ENCODE measurements at places on chromosomes 13 and 19.
A peak's percentile ranks its signal among the peaks of the same experiment; 100 is the strongest.

DNA sequence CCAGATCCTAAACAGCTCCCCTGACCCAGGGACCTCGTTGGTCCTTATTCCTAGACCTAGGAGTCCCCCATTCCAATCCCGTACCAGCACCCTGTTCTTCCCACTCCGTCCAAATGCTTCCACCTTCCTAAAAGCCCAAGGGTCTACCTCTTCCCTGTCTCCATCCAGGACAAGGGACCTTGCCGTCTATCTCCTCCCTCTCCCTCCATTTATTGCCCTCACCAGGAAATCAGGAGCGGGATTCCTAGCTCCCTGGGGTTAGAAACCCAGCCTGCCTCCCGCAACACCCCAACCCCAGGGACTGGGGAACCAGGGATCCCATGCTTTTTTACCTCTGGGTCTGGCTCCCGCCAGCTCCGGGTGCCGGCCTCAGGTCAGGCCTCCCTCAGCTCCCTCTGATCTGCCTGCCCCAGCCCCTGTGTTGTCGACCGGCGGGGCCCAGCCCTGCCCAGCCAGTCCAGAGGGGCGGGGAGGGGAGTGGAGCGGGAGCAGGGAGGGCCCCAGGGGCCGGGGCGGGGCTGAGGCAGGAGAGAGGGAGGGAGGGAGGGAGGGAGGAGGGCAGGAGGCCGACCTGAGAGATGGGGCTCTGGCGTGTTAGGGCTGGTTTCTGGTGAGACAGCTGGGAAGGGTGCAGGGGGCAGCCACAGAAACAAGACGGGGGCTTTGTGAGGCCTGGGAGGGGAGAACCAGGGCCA is at the start of gene B3GNT8:
Gene B3GNT8 (minus strand): TSS at position 423 of the 695 bp plus-strand sequence. CDS start 596 bp downstream, outside the sequence.
- peak; percentile 25 for DNase-seq

- no peak for DNase-seq
Measured at GRCh38 chr13:91280801-91281200, 66.7 kb upstream of the MIR17HG start.

DNA sequence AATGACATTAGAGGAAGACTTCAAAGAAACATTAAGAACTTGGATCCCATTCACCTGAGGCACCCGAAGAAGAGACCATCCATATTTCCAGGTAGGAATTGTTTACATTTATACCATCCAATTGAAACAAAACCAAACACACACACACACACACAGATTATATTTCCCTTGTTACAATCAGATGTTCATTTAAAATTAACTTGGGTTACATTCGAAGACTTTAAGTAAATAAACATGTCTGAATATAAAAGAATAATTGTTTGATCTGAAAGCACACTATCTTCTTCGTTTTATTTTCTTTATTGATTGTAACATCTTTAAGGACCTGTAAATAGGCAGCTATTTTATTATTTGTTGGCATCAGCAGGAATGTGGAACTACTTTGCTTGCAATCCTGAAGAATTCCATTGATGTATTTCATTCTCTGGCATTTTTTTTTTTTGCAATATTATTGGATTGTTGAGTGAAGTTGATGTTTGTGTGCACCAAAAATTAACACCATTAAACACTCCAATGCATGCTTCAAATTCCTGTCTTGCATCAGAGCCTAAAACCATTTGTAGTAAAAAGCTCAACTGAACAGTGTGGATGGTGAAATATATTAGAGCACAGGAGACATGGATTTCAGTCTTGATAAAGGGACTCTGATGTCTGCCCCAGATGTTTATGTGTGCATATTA is 85.3 kb upstream of the FRY start:
- DNase-seq, result no peak

GRCh38 chr19:17669419-17669818 is 18.7 kb downstream of the UNC13A start:
- DNase-seq, result no peak

DNA sequence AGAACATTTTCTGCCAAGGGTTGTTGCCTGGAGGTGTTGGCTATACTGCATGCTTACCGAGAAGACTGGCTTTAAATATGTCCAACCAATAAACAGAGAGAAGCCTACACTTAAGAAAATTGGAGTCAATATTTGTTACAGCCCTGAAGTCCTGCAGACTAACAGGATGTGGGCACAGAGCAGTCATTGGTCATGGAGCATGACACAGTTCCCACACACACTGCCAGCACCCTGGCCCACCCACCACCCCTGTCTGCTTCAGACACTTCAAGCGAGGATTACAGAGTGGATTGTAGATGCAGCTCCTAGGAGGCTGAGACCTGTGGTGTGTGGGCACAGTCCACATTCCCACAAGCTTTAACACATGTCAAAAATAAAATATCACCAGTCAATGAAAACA is 21.0 kb upstream of the SERP2 start:
- DNase-seq, result no peak

GRCh38 chr19:29417048-29417447 is 108.7 kb upstream of the VSTM2B start:
- DNase-seq, result no peak

- DNase-seq, result no peak
Measured at GRCh38 chr13:44843403-44843802, 145.9 kb downstream of the NUFIP1 start.

DNA sequence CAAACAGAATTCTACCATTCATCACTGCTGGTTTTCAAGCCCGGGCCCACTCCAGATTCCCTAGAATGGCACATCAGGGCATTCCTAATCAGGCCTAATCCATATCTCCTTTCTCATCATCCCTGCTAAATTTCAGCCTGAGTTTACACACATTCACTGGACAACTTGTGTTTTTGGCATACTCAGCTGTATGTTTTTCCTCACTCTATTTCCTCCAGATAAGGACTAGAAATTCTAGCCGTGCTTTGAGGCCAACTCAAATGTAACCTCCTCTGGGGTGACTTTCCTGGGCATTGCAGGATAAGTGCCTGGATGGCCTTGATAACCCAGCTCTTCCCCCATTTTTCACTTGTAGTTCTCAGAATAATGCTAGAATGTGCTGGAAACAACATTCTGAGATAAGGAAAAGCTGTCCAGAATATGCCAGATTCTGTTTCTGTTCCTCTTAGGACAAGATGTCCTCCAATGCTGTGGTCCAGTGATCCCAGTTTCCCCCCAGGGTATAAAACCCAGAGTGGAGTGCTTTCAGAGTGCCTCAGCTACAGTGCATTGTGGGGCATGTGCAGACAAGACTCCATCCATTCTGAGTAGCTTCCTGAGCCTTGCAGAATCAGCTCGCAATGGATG is 66.9 kb upstream of the CLDN10 start:
- DNase-seq, result no peak

- no peak for DNase-seq
Measured at GRCh38 chr13:50370303-50370950, 355.2 kb downstream of the KCNRG start.

DNA sequence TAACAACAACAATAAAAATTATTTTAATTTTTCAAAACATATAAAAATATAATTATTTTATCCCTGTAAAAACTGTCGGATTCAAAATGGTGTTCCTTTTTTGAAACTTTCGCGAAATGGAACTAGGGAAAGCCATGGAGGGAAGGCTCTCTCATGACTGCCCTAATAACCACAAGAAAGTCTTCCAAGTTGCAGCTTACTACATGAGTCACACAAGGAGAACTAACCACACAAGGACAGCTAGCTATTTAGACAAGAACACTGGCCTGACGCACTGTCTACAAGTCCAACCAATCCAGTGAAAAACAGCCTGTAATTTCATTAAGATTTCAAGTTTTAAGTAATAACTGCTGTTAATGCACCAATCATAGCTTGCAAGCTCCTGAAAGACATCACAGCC is 319.2 kb upstream of the PCDH9 start:
- no peak for DNase-seq

- DNase-seq, result peak; percentile 24
Measured at GRCh38 chr13:109785141-109785891, 1.1 kb downstream of the IRS2 start.

DNA sequence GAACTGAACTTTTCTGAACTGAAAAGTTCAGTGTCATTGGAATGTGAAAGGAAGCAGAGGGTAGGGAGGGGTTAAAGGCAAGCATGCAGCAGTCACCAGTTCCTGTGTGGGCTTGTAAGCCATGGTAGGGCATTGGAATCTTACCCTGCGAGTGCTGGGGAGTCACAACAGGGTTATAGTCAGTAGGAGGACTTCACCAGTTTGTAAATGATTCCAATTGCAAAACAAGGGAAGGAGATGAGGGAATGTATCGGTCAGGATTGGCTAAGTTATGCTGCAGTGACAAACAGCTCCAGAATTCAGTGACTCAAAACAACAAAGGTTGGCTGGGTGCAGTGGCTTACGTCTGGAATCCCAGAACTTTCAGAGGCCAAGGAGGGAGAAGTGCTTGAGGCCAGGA is 12.8 kb downstream of the LYPD3 start:
- DNase-seq, result no peak

- DNase-seq, result no peak
Measured at GRCh38 chr19:15444505-15445226, 5.1 kb downstream of the WIZ start.

DNA sequence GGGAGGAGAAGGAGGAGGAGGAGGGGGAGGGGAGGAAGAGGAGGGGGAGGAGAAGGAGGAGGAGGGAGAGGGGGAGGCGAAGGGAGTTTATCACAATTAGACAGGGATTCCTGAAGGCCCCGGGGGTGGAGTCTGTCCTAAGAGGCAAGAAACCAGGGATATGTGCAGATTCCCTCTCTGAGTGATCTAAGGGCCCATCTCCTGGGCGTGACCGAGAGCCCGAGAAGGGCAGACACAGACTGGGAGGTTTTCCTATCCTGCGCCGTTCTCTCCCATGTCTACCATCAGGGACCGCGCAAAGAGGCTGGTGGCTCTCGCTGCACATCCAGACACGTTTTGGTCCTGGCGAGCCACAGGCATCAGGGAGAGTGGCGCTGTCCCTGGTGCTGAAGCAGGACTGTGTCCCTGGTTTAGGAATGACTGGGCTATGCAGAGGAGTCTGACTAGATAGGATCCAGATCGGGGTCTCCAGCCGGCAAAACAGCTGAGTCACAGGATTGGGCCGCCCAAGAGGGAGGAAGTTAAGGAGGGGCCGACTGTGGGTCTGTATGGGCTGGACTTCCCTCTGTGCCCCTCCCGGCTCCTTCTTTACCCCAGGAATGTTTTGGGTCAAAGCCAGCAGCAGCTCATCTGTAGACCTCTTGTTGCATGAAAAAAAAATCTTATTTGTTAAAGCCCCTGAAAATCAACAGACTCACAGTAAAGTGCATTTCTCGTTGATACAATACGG is 17.9 kb upstream of the ZNF175 start:
- peak; percentile 16 for DNase-seq

DNA sequence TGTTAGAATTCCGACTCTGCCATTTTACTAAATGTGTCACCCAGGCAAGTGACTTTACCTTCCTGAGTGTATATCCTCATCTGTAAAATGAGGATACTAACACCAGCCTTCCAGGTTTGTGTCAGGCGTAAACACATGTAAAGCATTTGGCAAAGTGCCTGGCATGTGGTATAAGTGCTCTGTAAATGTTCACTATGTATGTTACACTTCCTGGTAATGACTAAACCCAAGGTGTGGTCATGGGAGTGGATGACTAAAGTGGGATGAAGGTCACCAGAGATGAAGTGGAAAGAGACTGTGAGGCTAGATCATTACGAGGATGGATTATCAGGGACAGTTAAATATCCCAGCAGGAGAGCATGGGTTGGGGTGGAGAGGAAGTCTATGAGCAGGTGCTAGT is 25.6 kb downstream of the DEDD2 start:
- no peak for DNase-seq

DNA sequence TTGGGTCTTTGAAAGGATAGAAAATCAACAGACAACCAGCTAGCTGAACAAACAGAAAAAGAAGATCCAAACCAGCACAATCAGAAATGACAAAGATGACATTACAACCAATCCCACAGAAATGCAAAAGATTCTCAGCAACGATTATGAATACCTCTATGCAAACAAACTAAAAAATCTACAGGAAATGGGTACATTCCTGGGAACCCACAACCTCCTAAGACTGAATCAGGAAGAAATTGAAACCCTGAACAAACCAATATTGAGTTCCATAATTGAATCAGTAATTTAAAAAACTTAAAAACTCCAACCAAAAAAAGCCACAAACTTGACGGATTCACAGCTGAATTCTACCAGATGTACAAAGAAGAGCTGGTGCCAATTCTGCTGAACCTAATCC is 20.9 kb upstream of the C1QTNF9B start:
- DNase-seq, result no peak

GRCh38 chr19:12137221-12137940 is 2.8 kb downstream of the ZNF20 start:
- DNase-seq, result peak; percentile 2

- no peak for DNase-seq
Measured at GRCh38 chr19:35720163-35720524, 2.3 kb downstream of the KMT2B start.

- DNase-seq, result peak; percentile 13
Measured at GRCh38 chr13:40206241-40207000, 460.0 kb downstream of the FOXO1 start.

- DNase-seq, result no peak
Measured at GRCh38 chr19:17337675-17338432, 501 bp downstream of the GTPBP3 start.

GRCh38 chr13:107376341-107377125 is 808.6 kb upstream of the ARGLU1 start:
- DNase-seq, result no peak

GRCh38 chr19:11136400-11137101 is 19.0 kb downstream of the SPC24 start:
- no peak for DNase-seq

DNA sequence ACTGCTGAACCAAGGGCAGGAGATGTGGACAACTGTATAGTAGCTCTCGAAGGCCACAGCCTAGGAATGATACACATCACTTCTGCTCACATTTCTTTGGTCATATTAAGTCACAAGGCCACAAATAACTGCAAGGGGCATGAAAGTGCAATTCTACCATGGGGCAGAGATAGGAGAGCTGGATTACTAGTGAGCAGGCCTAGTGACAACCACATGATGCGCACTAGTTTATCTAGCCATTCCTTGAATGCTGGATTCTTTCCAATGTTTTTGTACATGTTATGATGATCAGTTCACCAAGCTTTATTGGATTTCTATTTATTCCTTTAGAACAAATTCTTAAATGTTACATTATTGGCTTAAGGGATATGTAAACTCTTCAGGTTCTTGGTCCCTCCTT is 100.7 kb downstream of the MIPEP start:
- DNase-seq, result no peak

DNA sequence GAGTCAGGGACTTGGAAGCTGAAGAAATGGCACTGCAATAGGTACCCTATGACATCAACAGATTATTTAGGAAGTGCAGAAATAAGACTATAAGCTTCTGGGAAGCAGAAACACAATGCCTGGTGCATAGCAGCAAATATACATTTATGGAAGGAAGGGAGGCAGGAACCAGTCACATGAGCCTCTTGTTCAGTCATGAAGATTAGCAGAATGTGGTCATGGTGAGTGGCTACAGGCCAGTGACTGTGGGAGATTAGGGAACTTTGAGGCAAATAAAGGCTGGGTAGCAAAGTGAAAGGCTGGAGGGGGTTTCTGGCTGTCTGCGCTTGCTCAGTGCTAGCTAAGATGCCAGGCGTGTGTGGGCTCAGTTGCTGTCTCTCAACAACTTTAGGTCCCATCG is 96.3 kb downstream of the EPSTI1 start:
- DNase-seq, result no peak

DNA sequence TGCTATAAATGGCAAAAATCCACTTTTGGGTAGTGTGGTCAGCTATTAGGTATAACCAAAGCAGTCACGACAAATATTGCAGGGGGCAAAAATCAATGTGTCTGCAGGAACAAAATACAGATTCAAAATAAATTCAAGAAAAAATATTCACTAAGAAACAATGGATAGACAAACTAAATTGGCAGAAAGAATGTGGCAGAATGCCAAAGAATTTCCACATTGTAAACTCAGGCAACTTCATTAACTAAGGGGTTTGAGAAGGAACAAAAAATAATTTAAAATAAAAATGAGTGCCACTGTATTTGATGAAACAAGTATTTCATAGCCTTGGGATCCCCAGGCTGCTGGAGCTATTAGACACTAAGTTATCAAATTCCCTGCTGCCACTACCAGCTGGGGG is 193.1 kb downstream of the VWA8 start:
- no peak for DNase-seq
